GM23338 (cell line): ENCODE measurements at places on chromosomes 4 and X. TPM values are rescaled to one million over a fixed set of nuclear protein-coding genes. Genes with fewer than 3 reads are reported as not detected.

The MTMR8 gene
- polyA plus RNA-seq: 3.4 and 5.6 TPM in 2 replicates

The SMIM31 gene
- polyA plus RNA-seq: not detected in 2 replicates

The KIT gene
- 8.7 and 9.0 TPM in 2 replicates for polyA plus RNA-seq

The IQCM gene
- 0.24 TPM in 1 of 2 replicates, not detected in the other for polyA plus RNA-seq

The OTC gene
- not detected in 2 replicates for polyA plus RNA-seq

The TECRL gene
- 0.19 TPM in 1 of 2 replicates, not detected in the other for polyA plus RNA-seq

The CAPN6 gene
- 3.8 and 4.5 TPM in 2 replicates for polyA plus RNA-seq

The CCDC110 gene
- polyA plus RNA-seq: 3.9 and 6.7 TPM in 2 replicates

The RXFP1 gene
- 0.07 TPM in 1 of 2 replicates, not detected in the other for polyA plus RNA-seq

The VCX3A gene
- polyA plus RNA-seq: 0.40 and 0.54 TPM in 2 replicates

The ATP6AP2 gene
- polyA plus RNA-seq: 76.6 and 88.7 TPM in 2 replicates
